ENCODE measurements at places on chromosomes 5 and 9.

GRCh38 chr5:73188764-73189531 lies 16.0 kb downstream of the TMEM174 start:
- H3K27me3 ChIP-seq = no peaks in the 10 kb centered on the region
- H3K27ac ChIP-seq = no peak overlapping the region
- H3K4me1 ChIP-seq = peaks cover 7% of the 10 kb centered on the region
- no peak for DNase-seq
- H3K36me3 ChIP-seq = no peaks in the 10 kb centered on the region

- no peaks in the 10 kb centered on the region for H3K27me3 ChIP-seq
- H3K27ac ChIP-seq = no peak overlapping the region
- H3K4me1 ChIP-seq = no peaks in the 10 kb centered on the region
- no peaks in the 10 kb centered on the region for H3K36me3 ChIP-seq
- H3K4me3 ChIP-seq = no peak overlapping the region
Observed at GRCh38 chr9:98774746-98775145, 21.6 kb downstream of the ANKS6 start.

- H3K27ac ChIP-seq = no peak overlapping the region
- H3K36me3 ChIP-seq = no peaks in the 10 kb centered on the region
- no peaks in the 10 kb centered on the region for H3K4me1 ChIP-seq
- H3K27me3 ChIP-seq = peaks cover 4% of the 10 kb centered on the region
- DNase-seq = no peak
- no peak overlapping the region for H3K4me3 ChIP-seq
Observed at GRCh38 chr9:14713187-14713767, 9.3 kb downstream of the CER1 start.

DNA sequence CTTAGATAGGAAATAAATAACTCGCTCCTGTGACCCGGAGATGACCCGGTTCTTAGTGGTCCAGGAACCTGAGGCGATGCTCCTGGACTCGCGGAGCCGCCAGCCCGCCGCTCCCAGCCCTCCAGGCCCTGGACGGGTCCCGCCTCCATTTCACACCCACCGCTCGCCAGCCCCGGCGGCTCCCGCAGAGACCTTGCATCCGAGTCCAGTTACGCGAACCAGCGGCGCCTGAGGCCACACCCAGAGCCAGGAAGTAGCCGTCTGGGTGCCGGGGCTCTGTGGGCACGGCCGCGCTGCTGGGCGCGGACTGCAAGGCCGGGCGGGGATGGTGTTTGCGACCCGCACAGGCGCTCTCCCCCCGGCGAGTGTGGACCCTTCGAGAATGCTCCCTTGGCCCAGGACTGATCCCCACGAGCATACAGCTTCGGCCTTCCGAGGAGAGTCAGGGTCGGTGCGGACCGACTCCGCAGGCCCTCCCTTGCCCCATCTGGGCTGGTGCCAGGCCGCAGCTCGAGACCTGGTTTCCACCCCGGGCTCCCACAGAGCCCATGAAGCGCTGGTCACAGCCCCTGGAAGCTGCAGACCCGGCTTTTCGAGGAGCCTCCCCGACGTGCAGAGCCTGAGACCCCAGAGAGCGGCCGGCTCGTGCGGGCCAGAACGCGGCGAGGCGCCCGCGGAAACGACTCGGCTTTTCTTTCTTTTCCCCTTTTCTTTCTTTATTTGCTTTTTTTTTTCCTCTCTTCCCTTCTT lies 5.2 kb upstream of the BARX1 start:
- DNase-seq = no peak
- H3K36me3 ChIP-seq = no peaks in the 10 kb centered on the region
- peaks cover 71% of the 10 kb centered on the region for H3K27me3 ChIP-seq

- H3K27me3 ChIP-seq = no peaks in the 10 kb centered on the region
- DNase-seq = no peak
- H3K36me3 ChIP-seq = no peaks in the 10 kb centered on the region
- no peak overlapping the region for H3K4me3 ChIP-seq
- peaks cover 15% of the 10 kb centered on the region for H3K4me1 ChIP-seq
- no peak overlapping the region for H3K27ac ChIP-seq
Observed at GRCh38 chr9:112009656-112010055, 113.0 kb downstream of the UGCG start.

DNA sequence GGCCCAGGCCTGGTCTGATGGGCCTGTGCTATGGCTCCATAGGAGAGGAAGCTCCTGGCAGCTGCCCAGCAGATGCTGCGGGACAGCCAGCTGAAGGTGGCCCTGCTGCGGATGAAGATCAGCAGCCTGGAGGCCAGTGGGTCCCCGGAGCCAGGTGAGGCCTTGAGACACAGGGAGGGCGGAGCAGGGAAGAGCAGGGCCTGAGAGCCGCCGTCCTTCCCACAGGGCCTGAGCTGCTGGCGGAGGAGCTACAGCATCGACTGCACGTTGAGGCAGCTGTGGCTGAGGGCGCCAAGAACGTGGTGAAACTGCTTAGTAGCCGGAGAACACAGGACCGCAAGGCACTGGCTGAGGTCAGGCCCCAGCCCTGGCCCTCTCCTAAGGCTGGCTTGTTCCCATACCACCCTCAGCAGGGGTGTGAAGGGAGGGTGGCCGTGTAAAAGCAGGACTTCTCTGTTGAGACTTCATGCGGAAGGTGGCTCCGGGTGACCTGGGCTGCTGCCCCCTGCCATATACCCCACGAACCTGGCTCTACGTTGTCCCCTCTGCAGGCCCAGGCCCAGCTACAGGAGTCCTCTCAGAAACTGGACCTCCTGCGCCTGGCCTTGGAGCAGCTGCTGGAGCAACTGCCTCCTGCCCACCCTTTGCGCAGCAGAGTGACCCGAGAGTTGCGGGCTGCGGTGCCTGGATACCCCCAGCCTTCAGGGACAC lies 4.5 kb downstream of the PKN3 start:
- no peak overlapping the region for H3K27ac ChIP-seq
- DNase-seq = no peak
- no peak overlapping the region for H3K4me3 ChIP-seq
- H3K27me3 ChIP-seq = no peaks in the 10 kb centered on the region

DNA sequence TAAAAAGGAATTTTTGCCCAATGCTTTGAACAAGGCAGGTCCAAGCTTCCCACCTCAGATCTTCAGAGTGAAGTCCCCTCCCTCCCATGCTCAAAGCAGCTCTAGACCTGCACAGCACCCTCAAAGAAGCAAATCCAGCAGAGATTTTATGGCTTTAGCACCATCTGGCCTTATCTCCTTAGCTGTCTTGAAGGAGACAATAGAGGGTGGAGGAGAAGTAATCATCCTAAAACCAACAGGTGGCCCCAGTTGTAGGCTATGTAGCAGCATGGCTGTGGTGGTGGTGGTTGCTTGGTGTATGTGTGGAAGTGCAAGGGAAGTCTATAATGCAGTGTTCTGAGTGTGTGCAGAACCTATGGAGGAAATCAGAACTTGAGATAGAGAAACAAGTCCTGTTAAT lies 140.1 kb downstream of the GRIA1 start:
- no peaks in the 10 kb centered on the region for H3K27me3 ChIP-seq
- no peak overlapping the region for H3K4me3 ChIP-seq
- H3K27ac ChIP-seq = no peak overlapping the region

DNA sequence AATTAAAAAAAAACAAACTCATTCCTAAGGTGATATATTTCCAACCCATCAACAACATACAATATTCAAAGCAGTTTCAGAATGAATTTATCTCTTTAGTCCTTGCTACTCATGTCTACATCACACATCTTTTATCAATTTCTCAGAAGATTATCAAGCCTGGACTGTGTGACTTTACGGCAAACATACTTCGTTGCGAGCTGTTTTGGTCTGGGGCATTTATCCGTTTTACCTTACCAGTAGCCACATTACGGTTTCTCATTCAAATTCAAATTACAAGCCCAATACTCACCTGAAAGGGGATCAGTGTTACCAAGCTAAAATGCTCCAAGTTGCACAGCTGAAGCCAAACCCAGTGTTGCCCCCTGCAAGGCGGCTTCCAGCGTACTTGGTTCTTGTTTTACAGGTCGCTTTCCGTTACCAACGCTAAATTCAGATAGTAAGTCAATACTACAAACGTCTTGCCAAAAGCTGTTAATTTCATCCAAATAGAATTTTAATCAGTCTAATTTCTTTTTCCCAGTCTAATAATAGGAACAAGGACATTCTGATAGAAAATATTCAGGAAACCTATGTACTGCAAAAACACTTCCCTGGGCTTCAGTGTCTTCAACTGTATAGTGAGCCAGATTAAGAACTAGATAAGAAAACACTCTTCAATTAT lies 1.8 kb downstream of the HNRNPH1 start:
- H3K27ac ChIP-seq = no peak overlapping the region
- H3K4me3 ChIP-seq = no peak overlapping the region
- DNase-seq = no peak
- H3K27me3 ChIP-seq = no peaks in the 10 kb centered on the region
- H3K4me1 ChIP-seq = peaks cover 33% of the 10 kb centered on the region

GRCh38 chr9:22740781-22741180 lies 294.2 kb downstream of the DMRTA1 start:
- no peaks in the 10 kb centered on the region for H3K4me1 ChIP-seq
- H3K36me3 ChIP-seq = no peaks in the 10 kb centered on the region
- H3K27me3 ChIP-seq = no peaks in the 10 kb centered on the region
- no peak overlapping the region for H3K27ac ChIP-seq

DNA sequence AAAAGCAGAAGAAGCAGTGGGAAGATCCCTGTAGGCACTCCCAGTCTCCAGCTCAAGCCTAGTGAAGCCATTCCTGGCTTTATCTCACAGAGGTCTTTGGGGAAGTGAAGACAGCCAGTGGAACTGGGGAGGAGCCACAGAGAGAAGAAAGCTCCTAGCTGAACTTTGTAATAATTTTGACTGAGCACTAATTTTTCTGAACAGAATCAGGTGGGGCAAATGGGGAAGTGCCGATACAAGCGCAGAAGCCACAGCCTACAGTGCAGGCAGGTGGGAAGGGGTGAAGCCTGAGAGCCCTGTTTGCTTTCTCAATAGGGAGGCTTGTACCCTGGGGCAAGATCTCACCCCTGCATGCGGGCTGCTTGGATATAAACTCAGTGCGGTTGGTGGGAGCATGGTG lies 48.4 kb upstream of the SNAPC3 start:
- H3K4me3 ChIP-seq = no peak overlapping the region
- H3K4me1 ChIP-seq = no peaks in the 10 kb centered on the region
- H3K36me3 ChIP-seq = no peaks in the 10 kb centered on the region
- DNase-seq = no peak
- H3K27ac ChIP-seq = no peak overlapping the region
- no peaks in the 10 kb centered on the region for H3K27me3 ChIP-seq

DNA sequence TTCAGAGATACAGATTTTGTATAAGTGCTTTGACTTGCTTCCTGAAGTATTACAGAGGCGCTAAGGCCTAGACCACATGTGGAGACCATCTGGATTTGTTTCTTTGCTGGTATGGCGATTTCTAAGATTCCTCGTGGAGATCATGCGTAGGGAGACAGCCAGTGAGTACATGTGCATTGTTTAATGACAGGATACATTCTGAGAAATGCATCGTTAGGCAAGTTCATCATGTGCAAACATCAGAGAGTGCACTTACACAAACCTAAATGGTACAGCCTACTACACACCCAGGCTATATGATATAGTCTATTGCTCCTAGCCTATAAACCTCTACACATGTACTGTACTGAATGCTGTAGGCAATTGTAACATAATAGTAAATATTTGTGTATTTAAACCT lies 16.5 kb upstream of the CEP120 start:
- H3K36me3 ChIP-seq = no peaks in the 10 kb centered on the region
- no peaks in the 10 kb centered on the region for H3K27me3 ChIP-seq
- no peaks in the 10 kb centered on the region for H3K4me1 ChIP-seq
- DNase-seq = no peak

GRCh38 chr5:132221781-132222648 lies 5.6 kb downstream of the P4HA2 start:
- DNase-seq = peak; percentile 27
- no peak overlapping the region for H3K27ac ChIP-seq
- no peaks in the 10 kb centered on the region for H3K27me3 ChIP-seq
- H3K4me3 ChIP-seq = no peak overlapping the region
- peaks cover 7% of the 10 kb centered on the region for H3K36me3 ChIP-seq

DNA sequence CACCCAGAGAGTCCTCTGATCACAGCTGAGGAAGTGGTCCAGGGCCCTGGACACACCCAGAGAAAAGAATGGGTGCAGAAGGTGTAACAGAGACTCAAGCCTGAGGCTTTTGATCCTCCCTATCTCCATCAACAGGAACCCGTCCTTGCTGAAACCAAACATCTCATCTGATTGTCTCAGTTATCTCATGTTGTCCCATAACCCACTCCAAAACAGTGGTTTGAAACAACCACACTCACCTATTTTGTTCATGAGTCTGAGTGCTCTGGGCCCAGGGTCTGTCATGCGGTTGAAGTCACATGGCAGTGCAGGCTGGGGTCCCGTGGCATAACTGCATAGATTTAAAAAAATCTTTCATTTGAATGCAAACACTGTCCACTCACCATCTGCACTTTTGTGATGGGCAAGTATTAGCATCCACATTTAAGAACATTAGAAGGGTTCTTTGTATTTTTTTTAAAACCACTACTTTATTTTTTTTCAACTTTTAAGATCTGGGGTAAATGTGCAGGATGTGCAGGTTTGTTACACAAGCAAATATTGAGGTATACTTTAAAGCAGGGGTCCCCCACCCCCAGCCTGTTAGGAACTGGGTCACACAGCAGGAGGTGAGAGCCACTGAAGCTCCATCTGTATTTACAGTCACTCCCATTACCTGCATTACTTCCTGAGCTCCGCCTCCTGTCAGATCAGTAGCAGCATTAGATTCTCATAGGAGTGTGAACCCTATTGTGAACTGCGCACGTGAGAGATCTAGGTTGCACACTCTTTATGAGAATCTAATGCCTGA lies 255.8 kb downstream of the ROR2 start:
- no peak for DNase-seq
- H3K36me3 ChIP-seq = no peaks in the 10 kb centered on the region
- H3K27me3 ChIP-seq = no peaks in the 10 kb centered on the region
- no peaks in the 10 kb centered on the region for H3K4me1 ChIP-seq

- H3K27ac ChIP-seq = no peak overlapping the region
- H3K4me3 ChIP-seq = no peak overlapping the region
- H3K36me3 ChIP-seq = no peaks in the 10 kb centered on the region
- DNase-seq = no peak
- peaks cover 19% of the 10 kb centered on the region for H3K4me1 ChIP-seq
Observed at GRCh38 chr9:130870491-130871381, 25.9 kb downstream of the QRFP start.

Data from adrenal gland (tissue), 19 donors.